ENCODE measurements at places on chromosomes 11 and 22.

- DNase-seq = no peak
These were observed 90.7 kb downstream of the DLG2 start for GRCh38 chr11:85536438-85536837.

GRCh38 chr11:94849839-94850238 is 81.7 kb downstream of the AMOTL1 start:
- no peak for DNase-seq

DNA sequence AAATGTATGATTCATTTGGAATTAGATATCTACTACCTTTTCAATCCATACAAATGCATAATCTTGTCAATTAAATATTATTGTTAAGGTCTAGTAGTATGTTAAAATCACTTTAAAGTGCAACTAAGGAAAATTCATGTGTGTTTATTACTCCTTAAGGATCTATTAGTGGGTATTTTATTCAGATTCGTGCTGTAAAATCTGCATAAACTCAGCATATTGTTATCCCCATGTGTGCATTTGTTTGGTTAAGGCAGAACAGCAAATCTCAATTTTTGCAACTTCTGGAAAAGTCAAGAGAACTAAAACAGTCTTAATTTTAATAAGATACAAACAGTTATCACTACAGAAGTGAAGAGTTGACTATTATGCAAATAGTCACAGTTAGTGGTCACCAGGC is 234.5 kb downstream of the SOX6 start:
- DNase-seq = no peak

- peak; percentile 80 for DNase-seq
These were observed 60.1 kb downstream of the ZNRF3 start for GRCh38 chr22:28943501-28943879.

DNA sequence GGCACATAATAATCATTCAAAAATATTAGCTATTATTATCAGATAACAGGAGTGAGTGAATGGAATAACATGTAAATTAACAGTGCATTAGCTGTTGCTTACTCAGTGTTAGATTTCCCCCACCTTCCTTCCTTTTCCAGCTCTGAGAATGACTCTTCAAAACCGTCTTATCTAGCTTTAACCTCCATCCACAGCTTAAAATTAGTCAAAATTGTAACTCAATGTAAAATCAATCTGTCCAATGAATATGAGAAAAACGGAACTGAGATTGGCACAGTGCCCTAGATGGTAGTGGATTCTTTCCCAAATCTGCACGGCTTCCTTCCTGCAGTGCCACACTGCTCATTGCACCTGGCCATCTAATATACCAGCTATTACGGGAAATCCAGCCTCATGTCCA is 156.8 kb upstream of the BDNF start:
- peak; percentile 68 for DNase-seq

DNA sequence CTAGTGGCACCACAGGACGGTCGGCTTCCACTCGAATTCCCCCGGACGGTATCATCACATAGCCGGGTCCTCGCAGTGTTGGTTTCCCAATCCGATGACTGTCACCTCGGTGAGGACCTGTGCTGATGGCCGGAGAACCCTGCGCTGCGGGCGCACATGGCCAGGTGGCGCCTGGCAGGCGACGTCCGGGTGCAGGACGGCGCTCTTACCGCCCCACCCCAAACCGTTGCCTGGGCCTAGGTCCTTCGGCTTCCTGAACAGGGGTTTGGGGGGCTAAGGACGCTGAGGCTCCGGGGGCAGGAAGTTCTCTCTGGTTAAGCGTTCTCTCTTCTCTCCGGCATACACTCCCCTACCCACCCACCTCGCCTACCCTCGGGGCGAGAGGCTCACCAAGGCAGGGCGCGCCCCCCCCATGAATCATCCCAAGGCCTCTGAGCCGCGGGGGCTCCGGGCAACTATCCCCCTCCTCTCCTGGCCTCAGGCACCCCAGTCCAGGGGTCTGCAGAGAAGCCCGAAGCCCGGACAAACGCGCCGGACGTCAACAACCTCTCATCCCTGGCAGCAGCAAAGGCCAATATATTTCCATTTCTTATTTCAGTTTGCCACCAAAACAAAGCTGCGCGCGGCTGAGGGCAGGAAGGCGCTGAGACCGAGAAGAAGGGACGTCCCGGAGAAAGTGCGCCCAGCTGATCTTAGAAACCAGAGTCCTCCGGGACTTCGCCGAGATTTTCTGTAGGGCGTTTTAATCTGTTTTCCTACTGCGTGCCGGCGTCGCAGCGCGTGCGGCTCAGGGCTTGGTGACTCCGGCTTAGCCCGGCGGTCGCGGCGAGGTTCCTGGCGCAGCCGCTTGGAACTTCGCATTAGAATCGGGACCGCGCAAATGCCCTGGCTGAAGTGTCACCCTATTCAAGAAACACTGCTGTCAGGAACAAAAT is 5.6 kb downstream of the ALX4 start:
- DNase-seq = no peak
